ENCODE measurements at places on chromosomes 5 and 9. TPM values are rescaled to one million over a fixed set of nuclear protein-coding genes. Genes with fewer than 3 reads are reported as not detected.

DNA sequence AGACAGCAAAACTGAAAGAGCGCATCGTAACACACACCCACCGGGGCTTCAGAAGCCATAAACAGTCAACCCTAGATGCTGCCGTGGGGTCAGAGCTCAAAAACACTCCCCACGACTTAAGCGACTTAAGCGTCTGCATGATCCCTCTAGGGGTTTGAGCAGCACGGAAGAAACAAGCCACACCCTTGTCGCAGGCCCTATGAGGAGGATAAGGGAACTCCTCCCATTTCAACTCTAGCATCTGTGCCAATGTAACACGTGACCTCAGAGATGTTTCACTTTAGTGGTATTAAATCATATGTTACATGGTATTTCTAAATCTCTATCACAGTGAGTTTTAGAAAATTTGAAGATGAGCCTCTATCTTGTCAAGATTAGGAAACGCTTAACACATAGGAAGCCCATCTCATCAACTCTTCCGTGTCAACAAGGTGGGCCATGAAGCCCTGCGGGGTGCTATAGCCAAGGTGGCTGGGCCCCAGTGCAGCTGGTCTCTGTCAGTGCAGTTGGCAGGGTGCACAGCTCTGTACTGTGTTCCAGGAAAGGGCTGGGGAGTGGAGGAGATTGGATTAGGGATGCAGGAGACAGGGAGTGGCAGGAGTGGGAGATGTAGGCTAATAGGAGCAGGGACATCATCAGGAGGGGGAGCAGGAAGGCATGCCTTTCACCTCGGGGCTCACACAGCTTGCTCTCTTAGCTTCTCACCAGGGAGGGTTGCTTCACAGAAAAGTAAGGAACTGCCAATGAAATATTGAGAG lies 33.1 kb downstream of the ZCCHC9 start:
- DNase-seq: no peak

GRCh38 chr5:43567967-43568366 lies 11.1 kb upstream of the PAIP1 start:
- no peak for DNase-seq

- DNase-seq: peak; percentile 72
Measured at GRCh38 chr5:147567917-147568598, 58.2 kb upstream of the DPYSL3 start.

GRCh38 chr9:8564960-8565359 lies 765.4 kb upstream of the DMAC1 start:
- DNase-seq: no peak

DNA sequence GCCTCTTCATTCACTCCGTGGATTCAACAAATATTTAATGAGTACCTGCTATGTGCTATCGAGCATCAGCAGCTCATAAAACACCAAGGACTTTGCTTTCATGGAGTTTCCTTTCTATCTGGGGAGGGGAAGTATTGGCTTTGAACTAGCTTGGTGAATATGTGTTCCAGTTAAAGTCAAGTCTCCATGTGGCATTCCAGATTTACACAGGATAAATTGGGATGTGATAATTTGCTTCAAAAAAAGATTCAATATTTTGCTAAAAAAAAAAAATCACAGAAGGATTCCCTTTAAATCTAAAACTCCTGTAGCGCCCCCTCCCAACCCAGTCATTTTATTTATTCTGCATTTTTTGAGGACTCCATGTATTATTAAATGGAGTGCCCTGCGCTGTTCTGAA lies 346.3 kb upstream of the SLC30A5 start:
- DNase-seq: no peak

DNA sequence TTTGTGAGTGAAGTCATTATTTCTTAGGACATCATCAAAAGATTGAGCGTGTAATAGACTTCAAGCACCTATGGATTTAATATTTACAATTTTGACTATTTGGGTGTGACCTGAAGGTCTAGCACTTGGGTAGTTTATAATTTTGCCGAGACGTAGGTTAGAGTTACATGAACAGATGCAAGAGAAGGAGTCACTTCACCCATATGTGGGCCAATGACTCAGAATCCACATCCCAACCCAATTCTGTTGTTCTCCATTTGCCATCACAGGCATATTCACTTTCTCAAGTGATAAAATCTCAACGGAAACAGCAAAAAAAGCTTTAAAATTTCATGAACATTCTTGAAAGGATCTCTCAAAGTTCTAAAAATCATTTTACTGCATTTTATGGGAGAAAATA lies 12.1 kb upstream of the ERAP1 start:
- DNase-seq: no peak

DNA sequence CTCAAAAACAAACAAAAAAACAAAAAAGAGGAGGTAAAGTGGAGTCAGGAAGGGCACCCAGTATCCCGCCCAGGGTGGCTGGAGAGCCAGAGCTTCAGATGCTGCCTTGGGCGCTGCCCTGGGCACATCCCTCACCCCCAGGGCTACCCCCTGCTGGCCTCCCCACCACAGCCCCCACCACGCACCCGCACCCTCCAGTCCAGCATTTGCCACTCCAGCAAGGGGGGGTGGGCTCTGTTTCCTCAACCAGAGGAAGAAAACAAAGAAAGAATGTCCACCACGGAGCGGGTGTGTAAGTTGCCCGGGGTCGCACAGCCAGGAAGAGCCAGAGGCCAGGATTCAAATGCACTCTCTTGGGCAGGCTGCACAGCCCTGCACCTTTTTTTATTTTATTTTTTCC lies 86.1 kb downstream of the NTNG2 start:
- DNase-seq: no peak

DNA sequence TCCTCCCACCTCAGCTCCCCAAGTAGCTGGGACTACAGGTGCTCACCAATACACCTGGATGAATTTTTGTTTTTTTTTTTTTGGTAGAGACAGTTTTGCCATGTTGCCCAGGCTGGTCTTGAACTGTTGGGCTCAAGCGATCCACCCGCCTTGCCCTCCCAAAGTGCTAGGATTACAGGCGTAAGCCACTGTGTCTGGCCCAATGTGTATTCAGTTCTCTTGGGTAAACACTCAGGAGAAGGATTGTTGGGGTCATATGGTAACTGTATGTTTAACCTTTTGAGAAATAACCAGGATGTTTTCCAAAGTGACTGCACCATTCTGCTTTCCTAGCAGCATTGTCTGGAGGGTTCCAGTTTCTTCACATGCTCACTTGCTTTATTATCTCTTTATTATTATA lies 67.4 kb downstream of the TNPO1 start:
- no peak for DNase-seq

- peak; percentile 68 for DNase-seq
Measured at GRCh38 chr9:105333811-105334210, 89.4 kb downstream of the SLC44A1 start.

GRCh38 chr5:66848749-66849641 lies 252.8 kb downstream of the MAST4 start:
- peak; percentile 43 for DNase-seq

DNA sequence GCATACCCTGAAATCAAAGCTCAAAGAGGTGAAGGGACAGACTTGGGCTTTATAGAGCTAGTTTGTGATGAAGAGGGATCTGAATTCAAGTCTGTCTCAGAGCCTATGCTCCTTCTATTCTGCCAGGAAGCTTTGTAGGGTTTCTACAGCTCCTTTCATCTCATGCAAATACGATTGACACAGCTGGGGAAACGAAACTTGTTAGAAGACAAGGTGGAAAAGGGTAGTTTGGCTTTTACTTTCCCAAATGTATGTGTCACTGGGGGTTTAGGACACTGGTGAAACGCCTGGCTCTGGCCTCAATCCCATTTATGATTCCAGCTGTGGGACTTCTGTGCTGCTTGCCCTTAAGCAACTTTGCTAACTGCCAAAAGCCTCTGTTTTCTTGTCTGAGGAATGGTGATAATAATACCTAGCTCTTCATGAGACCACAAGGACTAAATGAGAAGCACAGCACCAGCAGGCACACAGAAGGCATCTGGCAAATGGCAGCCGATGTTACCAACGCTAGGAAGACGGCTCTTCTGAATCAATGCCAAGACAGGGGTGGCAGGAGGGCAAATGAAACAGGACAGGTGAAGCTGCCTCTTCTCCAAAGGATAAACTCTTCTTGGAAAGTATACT lies 70.3 kb upstream of the EQTN start:
- no peak for DNase-seq

DNA sequence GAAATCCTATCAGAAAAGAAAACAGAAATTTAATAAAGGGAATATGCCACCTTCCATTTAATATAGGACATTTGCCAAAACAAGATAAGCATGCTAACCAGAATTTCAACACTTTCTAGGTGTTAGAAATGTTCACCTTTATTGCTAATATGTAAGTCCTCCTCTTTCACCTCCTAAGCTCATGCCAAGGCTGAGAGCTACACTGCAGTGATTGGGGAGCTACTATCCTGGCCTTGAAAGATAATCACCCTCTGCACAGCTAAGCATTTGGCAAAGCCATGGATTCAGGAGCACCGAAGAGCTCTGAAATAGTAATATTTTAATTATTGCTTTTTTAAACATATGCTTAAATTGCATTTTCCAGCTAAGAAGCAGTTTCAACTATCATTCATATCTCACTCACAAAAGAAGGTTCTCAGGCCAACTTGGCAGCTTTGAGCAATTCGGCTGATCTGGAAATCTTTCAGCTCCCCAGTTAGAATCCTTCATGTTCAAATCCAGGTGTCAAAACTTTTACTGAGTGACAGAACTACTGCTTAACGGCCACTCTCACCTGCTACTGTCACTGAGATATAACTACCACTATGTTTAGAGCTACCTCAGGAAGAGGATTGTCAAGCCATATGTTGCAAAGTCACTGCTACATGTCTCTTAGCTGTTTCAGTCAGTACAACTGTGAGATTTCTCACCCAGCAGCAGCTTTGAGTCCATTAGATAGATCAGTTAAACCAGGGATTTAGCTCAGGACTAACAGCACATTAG lies 302.0 kb downstream of the NFIB start:
- DNase-seq: no peak

DNA sequence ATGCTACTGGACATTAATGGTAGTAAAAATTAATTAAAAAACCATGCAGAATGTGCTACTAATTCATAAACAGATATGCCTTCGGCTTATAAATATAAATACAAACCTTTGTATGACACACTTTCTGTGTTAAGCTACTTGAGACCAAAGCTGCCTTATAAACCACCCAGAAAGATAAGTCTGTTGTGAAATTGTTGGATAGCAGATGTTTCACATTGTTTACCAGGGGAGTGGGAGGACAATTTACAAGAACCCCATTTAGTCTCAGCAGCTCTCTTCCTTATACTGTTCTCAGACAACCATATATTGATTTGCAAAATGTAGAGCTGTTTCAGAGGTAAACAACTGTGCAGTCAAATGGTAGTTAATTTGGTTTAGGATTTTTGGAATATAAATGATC lies 524.4 kb downstream of the PRR16 start:
- no peak for DNase-seq

GRCh38 chr5:160930406-160930805 lies 78.4 kb upstream of the ATP10B start:
- DNase-seq: peak; percentile 2

- DNase-seq: no peak
Measured at GRCh38 chr5:135449644-135450043, 2.5 kb upstream of the DCANP1 start.

GRCh38 chr5:8906303-8906967 lies 639.4 kb downstream of the SEMA5A start:
- DNase-seq: peak; percentile 68

DNA sequence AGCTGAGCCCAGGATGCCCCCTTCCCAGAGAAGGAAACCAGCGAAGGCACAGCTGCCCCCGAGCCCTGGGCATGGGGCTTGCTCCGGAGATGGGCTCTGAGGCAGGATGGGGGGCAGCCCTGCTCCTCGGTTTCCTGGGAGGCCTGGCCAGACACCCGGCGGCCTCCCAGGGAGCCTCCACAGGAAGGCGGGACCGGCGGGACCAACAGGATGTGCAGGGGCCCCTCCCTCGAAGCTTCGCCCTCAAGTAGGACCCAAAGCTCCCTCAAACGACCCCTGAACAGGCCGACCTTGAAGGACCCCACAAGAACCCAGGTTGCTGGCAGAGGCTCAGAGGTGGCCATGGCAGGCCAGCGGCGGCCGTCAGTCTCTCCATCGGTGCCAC lies 11.7 kb downstream of the EXD3 start:
- no peak for DNase-seq

DNA sequence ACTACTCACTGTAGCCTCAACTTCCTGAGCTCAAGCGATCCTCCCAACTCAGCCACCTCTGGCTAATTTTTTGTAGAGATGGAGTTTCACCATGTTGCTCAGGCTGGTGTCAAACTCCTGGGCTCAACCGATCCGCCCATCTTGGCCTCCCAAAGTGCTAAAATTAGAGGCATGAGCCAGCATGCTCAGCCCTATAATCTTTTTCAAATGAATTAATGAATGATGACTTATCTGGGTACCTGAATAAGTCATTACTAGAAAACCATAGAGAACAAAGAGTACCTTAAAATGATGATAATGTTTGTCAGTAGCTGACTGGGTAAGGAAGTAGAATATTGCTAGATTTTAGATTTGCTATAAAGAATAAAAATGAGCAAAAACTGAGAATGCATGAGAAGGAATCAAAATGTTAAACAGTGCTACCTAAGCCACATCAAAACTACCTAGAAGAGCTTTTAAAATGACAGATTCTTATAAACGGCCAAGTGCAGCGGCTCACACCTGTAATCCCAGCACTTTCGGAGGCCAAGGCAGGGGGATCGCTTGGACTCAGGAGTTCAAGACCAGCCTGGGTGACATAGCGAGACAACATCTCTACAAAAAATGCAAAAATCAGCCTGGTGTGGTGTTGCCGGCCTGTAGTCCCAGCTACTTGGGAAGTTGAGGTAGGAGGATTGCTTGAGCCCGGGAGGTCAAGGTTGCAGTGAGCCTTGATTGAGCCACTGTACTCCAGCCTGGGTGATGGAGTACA lies 13.6 kb downstream of the FNBP1 start:
- no peak for DNase-seq

DNA sequence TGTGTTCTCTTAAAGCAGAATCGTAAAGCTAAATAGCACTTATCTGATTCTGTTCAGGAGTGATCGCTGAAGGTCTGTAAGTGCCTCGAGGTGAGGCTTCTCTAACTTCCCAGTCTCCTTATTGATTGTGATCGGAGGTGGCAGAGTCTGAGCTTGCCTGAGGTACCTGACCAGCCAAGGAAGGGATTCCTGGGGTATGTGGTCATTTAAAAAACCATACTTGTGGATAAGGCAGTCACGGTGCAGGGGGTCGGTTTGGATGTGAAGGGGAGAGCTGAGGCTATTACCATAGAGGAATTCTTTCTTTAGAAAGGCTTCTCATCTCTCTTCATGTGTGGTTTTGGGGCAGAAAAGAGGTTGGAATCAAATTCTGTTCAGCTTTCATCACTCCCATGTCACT lies 193.7 kb downstream of the TLE4 start:
- no peak for DNase-seq

- DNase-seq: no peak
Measured at GRCh38 chr9:116437411-116438370, 249.4 kb upstream of the TRIM32 start.

- DNase-seq: no peak
Measured at GRCh38 chr5:96197347-96197746, 235.7 kb upstream of the ELL2 start.

The TAF11L3 gene
- not detected for polyA plus RNA-seq

The DAPK1 gene
- 0.80 TPM for polyA plus RNA-seq

The DTWD2 gene
- polyA plus RNA-seq: 2.8 TPM

The C5orf46 gene
- polyA plus RNA-seq: 0.43 TPM

The FOXD4L6 gene
- not detected for polyA plus RNA-seq

The QSOX2 gene
- polyA plus RNA-seq: 1.7 TPM

The TMEFF1 gene
- 0.34 TPM for polyA plus RNA-seq

The RIC1 gene
- 13.0 TPM for polyA plus RNA-seq

The FOXD4L4 gene
- not detected for polyA plus RNA-seq

The OLFML2A gene
- polyA plus RNA-seq: 0.08 TPM

The NOXA1 gene
- 0.15 TPM for polyA plus RNA-seq

The ASPN gene
- 5.3 TPM for polyA plus RNA-seq
